T47D (cell line): ENCODE measurements at places on chromosomes 1 and 21.
A peak's percentile ranks its signal among the peaks of the same experiment; 100 is the strongest.

- no peak for DNase-seq
These were observed 36.2 kb upstream of the LRRC8C start for GRCh38 chr1:89596698-89597097.

- DNase-seq = no peak
These were observed 50.4 kb upstream of the KIAA1614 start for GRCh38 chr1:180862305-180862704.

DNA sequence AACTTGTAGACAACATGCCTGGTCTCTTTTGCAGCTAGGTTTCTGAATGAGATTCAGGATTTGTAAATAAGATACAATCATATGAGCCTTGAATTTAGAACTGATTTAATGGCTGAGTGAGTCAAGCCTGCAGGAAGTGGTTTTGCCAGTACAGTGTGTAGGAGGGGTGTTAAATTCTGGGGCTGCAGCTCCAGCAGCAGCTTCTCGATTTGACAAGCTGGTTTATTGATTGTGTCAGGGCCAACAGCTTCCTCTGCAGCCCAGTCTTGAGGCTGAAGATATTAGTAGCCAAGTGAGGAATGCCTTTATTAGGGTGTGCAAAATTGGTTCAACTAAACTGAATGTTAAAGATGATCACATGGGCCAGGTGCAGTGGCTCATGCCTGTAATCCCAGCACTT, 11.5 kb upstream of the PLA2G5 start:
- DNase-seq = no peak

DNA sequence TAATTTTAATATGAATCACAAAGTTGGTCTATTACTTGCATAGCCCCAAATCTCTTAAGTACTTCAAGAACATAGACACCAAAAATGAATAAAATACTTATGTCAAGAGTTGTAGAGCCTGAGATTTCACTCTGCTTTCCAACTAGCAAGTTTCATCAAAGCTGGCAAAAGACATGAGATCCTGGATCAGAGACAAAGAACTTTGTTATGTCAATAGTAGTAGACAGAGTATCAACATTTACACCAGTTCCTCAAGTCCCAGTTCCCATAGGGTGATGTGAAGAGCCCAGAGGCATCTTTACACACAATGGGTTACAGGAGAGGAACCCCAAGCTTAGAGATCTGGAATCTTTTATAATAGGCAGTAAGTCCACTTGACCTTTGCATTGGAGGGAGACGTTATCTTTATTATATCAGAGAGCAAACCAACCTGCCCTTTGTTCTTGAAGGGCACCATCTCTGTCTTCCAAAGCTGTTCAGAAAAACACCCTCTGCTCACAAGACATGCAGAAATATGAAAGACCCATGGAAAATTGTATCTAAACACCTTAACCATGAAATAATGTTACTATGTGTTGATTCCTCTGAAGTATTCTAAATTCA, 174.4 kb upstream of the GALNT2 start:
- peak; percentile 45 for DNase-seq

DNA sequence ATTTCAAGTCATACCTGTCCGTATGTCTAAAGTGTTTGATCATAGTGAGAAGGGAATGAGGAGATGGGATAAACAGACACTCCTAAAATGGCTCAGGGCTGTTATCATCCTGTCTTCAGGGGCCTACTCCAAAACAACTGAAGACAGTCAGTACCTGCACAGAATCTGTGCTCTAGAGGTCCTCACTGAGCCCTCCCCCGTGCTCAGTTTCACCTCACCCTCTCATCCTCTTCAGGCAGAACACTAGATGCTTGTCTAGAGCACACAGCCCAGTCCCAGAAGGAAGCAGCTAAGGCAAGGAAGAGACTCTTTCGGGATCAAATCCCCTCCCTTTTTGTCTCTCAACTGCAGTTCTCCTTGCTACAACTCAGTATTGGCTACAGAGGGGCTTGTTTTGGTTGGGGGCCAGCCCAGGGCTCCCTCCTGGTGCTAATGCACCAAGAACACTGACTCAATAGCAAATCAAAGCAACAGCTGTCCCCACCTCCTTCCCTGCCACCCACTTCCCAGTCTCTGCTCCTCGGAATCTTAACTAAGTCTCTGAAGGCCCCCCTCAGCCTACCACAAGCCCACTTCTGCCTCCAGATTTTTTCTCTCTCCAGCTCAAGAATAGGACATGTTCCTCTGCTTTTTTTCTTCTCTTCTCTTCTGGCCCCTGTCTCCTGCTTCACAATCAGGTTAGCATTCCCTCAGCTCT, 10.1 kb downstream of the CADM3 start:
- DNase-seq = no peak

DNA sequence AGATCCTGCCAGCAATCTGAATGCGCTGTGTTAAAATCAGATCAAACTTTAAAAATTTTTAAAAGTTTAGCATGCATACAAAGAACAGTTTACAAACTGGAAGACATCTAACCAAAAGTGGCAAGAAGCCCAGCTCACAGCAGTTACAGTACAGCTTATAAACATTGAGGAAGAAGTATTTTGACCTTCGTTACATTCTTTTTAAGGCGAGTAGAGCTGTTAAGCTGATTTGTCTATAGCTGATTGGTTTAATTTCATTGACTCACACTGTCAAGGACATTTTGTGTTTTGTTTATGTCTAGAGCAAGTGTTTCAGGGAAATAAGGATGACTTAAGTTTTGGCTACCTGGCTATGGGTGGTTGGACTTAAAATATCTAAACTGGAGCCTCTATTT, 3.0 kb upstream of the PGM1 start:
- DNase-seq = no peak

- DNase-seq = no peak
These were observed 6.1 kb upstream of the KHDRBS1 start for GRCh38 chr1:32007591-32007940.

DNA sequence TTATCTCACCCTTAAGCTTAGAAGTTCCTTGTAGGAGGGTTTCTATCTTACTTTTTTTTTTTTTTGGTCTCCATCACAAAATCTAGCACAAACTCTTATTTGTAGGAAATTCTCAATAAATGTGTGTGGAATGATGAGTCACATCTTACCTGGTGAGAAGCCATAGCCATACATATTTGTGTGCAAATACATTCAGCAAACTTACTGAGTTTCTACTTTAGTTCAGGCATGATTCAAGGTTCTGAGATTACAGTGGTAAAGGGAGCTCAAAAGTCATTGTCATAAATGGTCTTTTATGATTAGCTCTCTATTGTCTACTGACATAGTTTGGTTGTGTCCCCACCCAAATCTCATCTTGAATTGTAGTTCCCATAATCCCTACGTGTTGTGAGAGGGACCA, 193.1 kb upstream of the UBE2U start:
- no peak for DNase-seq

- DNase-seq = no peak
These were observed 31.7 kb upstream of the SHCBP1L start for GRCh38 chr1:182984621-182985020.

DNA sequence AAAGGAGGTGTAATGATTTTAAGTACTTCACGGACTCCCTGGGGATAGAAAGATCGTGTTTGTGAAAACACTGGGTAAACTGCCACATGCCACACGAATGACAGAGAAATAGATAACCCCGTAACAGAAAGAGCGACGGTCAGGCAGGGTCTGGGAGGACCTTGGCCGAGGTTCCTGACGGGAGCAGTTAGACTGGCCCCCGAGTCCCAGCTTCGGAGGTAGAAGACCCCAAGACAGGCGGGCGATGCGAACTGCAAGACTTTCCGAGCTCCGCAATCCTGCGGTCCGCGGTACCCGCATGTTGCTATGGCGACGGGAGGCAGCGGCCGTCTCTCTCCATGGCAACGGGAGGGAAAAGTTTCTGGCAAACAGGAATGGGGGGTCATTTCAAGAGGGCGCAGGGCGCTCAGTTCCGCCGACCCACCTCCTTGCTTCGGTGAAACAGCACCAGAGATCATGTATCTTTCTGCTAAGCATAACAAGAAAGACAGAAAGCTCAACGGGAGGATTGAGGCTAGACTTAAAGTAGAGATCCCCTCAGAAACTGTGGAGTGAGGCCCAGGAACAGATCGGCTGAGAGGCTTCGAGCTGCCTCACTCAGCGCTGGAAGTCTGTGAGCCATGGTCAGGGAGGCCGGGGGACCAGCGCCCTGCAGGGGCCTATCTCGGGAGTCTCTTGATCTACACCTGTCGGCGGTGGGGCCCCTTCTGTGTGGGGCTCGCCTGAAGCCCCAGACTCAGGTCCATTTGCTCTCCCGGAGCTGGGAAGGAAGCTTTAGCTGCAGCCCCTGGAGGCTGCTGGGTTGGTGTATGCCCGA, 685 bp upstream of the SYT6 start:
- DNase-seq = no peak

DNA sequence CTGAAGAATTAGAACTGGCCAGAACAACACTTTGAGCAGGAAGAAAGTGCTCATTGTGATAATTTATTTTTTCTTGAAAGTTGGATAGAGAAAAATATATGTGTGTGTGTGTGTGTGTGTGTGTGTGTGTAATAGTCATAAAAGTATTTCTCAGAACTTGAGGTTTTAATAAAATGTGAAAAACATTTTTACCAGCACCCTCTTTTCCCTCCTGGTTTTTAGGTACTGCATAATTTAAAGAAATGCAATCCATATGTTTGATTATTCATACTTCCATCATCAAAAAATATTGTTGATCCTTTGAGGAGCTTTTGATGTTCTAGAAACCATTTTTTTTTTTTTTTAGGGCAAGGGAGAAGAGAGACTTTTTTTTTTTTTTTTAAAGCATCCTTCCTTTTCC, 66.8 kb upstream of the JUN start:
- no peak for DNase-seq

DNA sequence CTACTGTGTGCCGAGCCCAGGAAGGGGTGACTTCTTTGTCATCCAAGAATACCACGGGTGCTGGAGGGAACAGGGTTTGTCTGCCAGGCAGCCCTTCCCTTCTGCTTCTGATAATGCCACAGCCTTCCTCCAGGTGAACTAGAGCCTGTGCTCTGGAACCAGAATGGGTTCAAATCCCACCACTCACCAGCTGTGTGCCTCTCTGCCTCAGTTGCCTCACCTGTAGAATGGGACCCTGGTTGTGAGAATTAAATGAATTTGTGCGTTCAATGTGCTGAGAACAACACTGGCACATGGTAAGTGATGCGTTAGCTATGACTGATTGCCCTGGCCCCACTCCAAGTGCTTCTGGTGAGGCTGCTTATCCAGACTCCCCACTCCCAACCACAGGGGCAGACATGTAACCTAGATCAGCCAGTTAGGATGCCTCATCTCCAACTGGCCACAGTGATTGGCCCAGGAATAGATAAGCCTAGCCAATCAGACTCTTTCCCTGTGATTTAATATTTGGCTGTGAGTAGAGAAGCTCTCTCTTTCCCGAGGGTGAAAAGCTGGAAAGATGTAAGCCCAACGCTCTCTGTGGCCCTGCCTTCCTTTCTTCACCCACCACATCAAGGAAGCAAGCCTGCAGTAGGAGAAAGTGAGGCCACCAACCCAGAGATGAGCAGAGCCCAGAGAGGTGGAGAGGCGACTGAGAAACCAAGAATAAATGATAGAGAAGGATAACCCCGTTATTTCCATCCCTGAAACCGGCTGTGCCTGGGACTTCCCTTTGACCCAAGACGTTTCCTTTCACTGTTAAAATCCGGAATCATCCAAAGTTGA, 20.8 kb upstream of the LAPTM5 start:
- peak; percentile 19 for DNase-seq

GRCh38 chr1:45395582-45395981, 55.3 kb upstream of the MUTYH start:
- no peak for DNase-seq

- DNase-seq = no peak
These were observed 90.7 kb upstream of the WLS start for GRCh38 chr1:68322837-68323687.

DNA sequence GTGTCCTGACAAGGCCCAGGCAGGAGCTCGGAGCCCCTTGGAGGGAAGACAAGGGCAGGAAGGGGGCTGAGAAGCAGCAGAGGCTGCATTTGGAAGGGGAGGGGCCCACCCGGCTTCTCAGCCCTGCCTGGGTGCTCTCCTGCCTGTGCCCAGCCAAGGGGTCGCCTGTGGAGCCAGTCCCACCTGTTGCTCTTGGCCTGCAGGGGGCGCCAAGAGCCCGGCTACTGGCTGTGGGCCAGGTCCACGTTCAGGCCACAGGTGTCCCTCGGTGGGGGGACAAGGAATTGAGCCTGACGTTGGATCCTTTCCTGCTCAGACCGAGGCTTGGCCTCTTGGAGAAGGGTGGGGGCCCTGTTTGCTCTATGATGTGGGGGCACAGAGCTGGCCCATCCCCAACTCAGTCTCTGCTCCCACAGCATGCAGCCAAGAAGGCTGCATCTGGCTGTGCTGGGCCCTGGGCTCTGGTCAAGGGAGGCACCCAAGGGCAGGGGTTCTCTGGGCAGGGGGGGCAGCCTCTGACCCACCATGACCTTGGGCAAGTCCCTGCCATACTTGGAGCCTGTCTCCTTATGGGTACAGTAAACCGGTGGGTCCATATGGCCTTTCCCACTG, 10.9 kb downstream of the WNT4 start:
- DNase-seq = peak; percentile 57

GRCh38 chr21:44509539-44509938, 30.5 kb downstream of the KRTAP10-1 start:
- DNase-seq = peak; percentile 92

GRCh38 chr1:108047085-108047484, 82.1 kb upstream of the VAV3 start:
- no peak for DNase-seq

- DNase-seq = no peak
These were observed 13.7 kb downstream of the CSF1 start for GRCh38 chr1:109924316-109924715.

DNA sequence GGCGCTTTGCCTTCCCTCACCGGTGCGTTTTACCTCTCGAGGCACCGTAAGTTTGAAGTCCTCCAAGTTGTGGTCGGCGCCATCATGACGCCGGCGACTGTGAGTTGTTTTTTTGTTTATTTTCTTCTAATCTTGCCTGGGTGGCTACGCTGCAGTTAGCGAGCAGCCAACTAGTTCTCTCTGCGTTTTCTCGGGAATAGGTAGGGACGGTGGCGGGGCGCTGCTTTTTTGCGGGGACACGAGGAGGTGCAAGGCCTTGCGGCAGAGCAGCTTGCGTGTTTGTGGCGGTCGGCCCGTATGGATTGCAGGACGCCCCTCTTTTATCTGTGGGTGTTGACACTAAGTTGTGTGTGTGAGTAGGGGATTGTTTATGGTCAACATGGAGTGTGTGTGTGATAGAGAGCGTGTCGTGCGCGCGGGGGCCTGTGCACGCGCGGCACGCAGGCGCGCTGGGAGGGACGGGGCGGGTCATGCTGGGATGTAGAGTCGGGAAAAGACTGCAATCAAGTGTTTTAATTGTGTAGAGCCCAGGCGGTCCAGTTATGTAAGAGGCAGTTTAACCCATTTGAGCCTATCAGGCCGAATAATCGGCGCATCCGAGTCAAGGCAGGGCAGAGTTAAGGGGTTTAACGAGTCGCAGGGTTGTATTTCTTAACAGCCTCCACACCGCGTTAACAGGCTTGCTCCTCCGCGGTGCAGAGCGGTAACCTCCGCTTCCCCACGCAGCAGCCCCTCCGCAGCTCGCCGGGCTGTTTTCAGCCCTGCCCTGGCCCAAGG, 1.2 kb upstream of the NEGR1 start:
- peak; percentile 33 for DNase-seq
